ENCODE measurements at places on chromosomes 13 and 19.

GRCh38 chr13:60836821-60837220 lies 439.8 kb downstream of the TDRD3 start:
- no peak for DNase-seq

- DNase-seq, result no peak
Measured at GRCh38 chr19:35205733-35206323, 22.7 kb downstream of the FAM187B start.

DNA sequence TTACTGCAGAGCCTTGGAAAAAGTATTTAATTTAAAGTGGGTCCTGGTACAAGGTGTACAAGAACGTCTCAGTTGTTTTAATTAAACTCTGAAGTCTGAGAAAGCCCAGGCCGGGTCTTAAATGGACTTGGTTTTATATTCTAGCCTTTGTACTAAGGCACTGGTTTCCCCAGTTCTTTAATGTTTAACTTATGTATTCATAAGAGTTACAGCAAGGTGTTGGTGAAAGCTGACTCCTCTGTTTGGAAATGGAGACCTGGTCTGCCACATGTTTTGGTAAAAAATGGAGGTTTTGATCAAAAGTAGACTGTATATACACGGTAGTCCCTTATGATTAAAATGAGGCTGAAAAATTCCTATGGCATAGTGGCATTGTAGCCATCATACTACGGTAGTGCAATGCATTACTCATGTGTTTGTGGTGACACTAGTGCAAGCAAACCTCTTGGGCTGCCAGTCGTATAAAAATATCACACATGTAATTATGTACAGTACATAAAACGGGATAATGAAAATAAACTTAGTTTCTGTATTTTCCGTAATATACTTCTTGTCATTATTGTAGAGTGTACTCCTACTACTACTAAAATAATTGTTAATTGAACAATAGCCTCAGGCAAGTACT lies 883.4 kb upstream of the SPRY2 start:
- no peak for DNase-seq

DNA sequence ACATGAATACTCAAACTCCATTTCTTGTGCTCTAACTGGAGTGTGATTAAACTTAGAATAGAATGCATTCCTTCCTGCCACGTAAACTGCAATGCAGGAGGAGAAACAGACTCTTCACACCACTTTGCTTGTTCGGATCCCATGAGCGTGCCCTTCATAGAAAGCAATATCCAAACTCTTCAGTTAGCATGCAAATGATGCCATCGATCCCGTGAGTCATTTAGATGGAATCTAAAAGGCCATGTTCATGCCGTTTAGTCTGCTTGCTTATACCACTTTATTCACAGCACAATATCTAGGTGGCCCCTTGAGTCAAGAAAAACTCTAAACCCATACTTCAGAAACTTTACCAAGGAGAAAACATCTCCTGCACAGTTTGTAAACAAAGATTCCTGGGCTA lies 225.8 kb downstream of the OXGR1 start:
- no peak for DNase-seq

DNA sequence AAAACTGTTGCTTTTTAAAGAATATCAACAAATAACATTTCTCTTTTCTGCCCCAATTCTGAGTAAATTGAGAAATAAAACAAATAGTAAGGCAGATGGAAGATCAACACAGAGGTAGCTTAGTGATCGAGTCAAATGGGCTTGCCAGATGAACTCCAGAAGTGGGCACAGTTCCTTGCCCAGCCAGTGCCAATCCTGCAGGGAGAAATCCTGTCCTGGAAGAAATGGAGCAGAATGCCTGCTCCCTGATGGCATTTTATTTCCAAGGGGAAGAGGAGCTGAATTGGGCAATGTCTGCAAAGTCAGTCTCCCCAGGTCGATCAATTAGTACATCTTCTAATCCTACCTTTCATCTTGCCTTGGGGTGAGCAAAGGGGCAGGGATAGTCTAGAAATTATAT lies 225.3 kb downstream of the NHLRC3 start:
- DNase-seq, result no peak

- DNase-seq, result no peak
Measured at GRCh38 chr13:99012539-99012938, 34.7 kb upstream of the DOCK9 start.

- no peak for DNase-seq
Measured at GRCh38 chr19:53808710-53809125, 15.4 kb downstream of the NLRP12 start.

- DNase-seq, result no peak
Measured at GRCh38 chr19:35085947-35086346, 29.7 kb upstream of the FXYD3 start.

Measured in brain pericyte (primary cell).